ENCODE measurements at places on chromosomes 5 and 9. TPM values are rescaled to one million over a fixed set of nuclear protein-coding genes. Genes with fewer than 3 reads are reported as not detected.

DNA sequence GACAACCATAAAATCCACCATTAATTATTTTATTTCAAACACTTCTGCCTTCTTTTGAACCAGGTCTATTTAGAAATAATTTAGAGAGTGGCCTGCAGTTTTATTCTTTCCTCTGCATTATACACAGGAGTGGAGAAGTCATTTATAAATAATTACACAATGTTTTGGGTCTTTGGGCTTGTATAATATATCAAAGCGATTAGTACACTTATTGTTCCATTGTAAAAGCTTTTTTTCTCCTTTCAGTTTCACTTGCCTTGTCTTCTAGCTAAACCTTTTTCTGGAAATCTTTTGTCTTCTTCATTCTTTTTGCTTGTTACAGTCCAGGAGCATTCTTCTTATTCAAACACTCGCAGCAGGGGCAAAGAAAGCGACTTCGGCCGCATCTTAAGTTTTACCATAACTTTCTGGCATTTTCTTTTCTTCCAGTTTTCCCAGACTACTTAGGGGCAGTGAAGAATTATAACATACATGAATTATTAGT lies 7.3 kb upstream of the NEUROG1 start:
- H3K4me1 ChIP-seq: peaks cover 10% of the 10 kb centered on the region
- no peak for DNase-seq
- H3K27ac ChIP-seq: no peak overlapping the region
- H3K36me3 ChIP-seq: no peaks in the 10 kb centered on the region

DNA sequence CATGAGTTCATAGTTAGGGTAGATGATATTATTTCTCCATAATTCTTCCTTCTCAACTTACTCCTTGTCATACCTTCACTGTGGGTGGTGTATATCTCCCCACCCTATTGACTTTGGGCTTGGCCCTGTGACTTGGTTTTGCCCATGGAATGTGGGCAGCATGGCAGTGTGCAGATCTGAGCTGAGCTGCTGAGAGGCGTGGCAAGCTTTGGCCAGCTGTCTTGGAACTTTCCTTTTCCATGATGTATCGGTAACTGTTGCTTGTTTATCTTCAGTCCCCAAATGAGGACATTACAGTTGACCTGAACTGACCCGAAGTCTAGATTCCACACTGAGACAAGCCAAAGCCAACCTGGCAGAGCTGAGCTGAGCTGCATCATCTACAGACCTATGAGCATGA lies 70.4 kb downstream of the RALGPS1 start:
- no peak for DNase-seq
- no peak overlapping the region for H3K4me3 ChIP-seq
- H3K36me3 ChIP-seq: no peaks in the 10 kb centered on the region
- H3K4me1 ChIP-seq: peaks cover 39% of the 10 kb centered on the region
- H3K27ac ChIP-seq: no peak overlapping the region

The OBP2B gene
- not detected for total RNA-seq

The ZNF169 gene
- total RNA-seq: 5.1 TPM

- H3K36me3 ChIP-seq: no peaks in the 10 kb centered on the region
- H3K4me1 ChIP-seq: peaks cover 6% of the 10 kb centered on the region
- no peak for DNase-seq
- no peaks in the 10 kb centered on the region for H3K27me3 ChIP-seq
- H3K4me3 ChIP-seq: no peak overlapping the region
- no peak overlapping the region for H3K27ac ChIP-seq
Measured at GRCh38 chr5:133461796-133462516, 150.4 kb downstream of the FSTL4 start.

- no peak overlapping the region for H3K27ac ChIP-seq
- no peak for DNase-seq
- peaks cover 10% of the 10 kb centered on the region for H3K27me3 ChIP-seq
- no peak overlapping the region for H3K4me3 ChIP-seq
- H3K36me3 ChIP-seq: no peaks in the 10 kb centered on the region
- H3K4me1 ChIP-seq: no peaks in the 10 kb centered on the region
Measured at GRCh38 chr5:62206150-62206829, 99.7 kb upstream of the KIF2A start.

GRCh38 chr5:76733049-76733417 lies 17.1 kb downstream of the F2R start:
- peaks cover 4% of the 10 kb centered on the region for H3K4me1 ChIP-seq
- no peak overlapping the region for H3K27ac ChIP-seq
- H3K36me3 ChIP-seq: peaks cover 4% of the 10 kb centered on the region

- peaks cover 3% of the 10 kb centered on the region for H3K36me3 ChIP-seq
- H3K27me3 ChIP-seq: peaks cover 16% of the 10 kb centered on the region
- H3K4me1 ChIP-seq: peaks cover 14% of the 10 kb centered on the region
- H3K4me3 ChIP-seq: peak within 1 kb of the TSS; percentile 93
- H3K27ac ChIP-seq: peak within 1 kb of the TSS; percentile 44
- peak; percentile 43 for DNase-seq
Measured at GRCh38 chr9:95516734-95517558, at the start of gene PTCH1. PTCH1 (minus strand) TSS chr9:95516971.

- no peak overlapping the region for H3K4me3 ChIP-seq
- no peak overlapping the region for H3K27ac ChIP-seq
- H3K36me3 ChIP-seq: no peaks in the 10 kb centered on the region
- H3K4me1 ChIP-seq: peaks cover 3% of the 10 kb centered on the region
Measured at GRCh38 chr5:147223948-147224791, 10.7 kb upstream of the STK32A start.

- no peak overlapping the region for H3K27ac ChIP-seq
- no peaks in the 10 kb centered on the region for H3K27me3 ChIP-seq
- H3K4me3 ChIP-seq: no peak overlapping the region
- no peaks in the 10 kb centered on the region for H3K36me3 ChIP-seq
- no peaks in the 10 kb centered on the region for H3K4me1 ChIP-seq
- DNase-seq: no peak
Measured at GRCh38 chr5:150227606-150228273, 37.9 kb downstream of the SLC6A7 start.

DNA sequence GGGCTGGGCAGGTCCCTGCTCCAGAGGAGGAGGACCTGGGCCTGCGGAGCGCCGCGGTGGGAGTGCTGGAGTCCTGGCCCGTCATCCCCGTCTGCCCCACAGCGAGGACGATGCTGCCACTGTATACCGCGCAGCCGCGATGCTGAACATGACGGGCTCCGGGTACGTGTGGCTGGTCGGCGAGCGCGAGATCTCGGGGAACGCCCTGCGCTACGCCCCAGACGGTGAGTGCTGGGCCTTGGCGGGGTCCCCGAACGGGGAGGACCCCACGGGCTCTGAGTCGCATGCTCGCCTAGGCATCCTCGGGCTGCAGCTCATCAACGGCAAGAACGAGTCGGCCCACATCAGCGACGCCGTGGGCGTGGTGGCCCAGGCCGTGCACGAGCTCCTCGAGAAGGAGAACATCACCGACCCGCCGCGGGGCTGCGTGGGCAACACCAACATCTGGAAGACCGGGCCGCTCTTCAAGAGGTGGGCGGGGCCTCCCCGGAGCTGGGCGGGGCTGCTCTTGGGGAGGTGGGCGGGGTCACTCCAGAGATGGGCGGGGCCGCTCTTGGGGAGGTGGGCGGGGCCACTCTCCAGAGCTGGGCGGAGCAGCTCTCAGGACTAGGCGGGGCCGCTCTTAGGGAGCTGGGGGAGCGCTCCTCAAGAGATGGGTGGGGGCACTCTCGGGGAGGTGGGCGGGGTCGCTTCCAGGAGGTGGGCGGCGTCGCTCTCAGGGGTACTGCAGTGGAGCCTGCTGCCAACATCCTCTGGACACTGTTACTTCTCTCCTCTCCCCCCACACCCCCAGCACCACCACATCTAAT lies 13.1 kb downstream of the LRRC26 start:
- no peak overlapping the region for H3K27ac ChIP-seq
- DNase-seq: peak; percentile 49
- peaks cover 4% of the 10 kb centered on the region for H3K4me1 ChIP-seq
- H3K4me3 ChIP-seq: peak overlapping the region; percentile 42
- H3K36me3 ChIP-seq: no peaks in the 10 kb centered on the region

- DNase-seq: peak; percentile 81
- peak overlapping the region; percentile 54 for H3K27ac ChIP-seq
- peaks cover 4% of the 10 kb centered on the region for H3K36me3 ChIP-seq
Measured at GRCh38 chr9:135887585-135888050, 19.7 kb downstream of the CAMSAP1 start.

The PCDHGC5 gene
- total RNA-seq: not detected

The AQP7 gene
- total RNA-seq: not detected

The WDR31 gene
- total RNA-seq: 0.88 TPM

The KCNIP1 gene
- total RNA-seq: not detected

- no peaks in the 10 kb centered on the region for H3K27me3 ChIP-seq
- DNase-seq: no peak
- H3K36me3 ChIP-seq: no peaks in the 10 kb centered on the region
- H3K4me3 ChIP-seq: no peak overlapping the region
- H3K27ac ChIP-seq: no peak overlapping the region
- H3K4me1 ChIP-seq: no peaks in the 10 kb centered on the region
Measured at GRCh38 chr9:28762167-28762566, 1188.9 kb upstream of the C9orf72 start.

The CARTPT gene
- not detected for total RNA-seq

DNA sequence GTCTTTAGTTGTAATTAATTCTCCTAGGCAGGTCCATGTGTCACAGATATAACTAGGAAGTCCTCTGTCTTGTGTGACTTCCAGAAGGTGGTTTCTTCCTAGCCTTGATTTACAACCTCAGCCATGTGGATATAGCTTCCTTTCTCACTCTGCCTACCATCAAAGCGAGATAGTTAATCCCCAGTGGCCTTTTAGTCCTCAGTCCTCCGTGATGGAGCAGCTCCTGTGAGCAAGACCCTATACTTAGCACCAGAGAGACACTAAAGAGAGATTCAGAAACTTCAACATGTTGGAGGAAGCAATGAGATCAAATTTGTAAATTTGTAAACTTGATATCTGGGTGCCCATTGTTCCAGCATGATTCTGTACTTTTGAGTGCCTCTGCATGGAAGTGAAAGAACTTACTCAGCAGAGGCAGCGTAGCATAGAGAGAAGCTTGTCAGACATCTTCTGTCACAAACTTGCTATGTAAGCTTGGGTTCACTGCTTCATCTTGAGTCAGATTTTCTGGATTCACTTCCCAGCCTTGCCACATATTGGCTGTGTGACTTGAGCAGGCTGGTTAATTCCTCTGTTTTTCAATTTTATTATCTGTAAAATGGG lies 170.2 kb upstream of the NR3C1 start:
- H3K4me1 ChIP-seq: no peaks in the 10 kb centered on the region
- H3K4me3 ChIP-seq: no peak overlapping the region
- H3K27ac ChIP-seq: no peak overlapping the region
- no peak for DNase-seq

DNA sequence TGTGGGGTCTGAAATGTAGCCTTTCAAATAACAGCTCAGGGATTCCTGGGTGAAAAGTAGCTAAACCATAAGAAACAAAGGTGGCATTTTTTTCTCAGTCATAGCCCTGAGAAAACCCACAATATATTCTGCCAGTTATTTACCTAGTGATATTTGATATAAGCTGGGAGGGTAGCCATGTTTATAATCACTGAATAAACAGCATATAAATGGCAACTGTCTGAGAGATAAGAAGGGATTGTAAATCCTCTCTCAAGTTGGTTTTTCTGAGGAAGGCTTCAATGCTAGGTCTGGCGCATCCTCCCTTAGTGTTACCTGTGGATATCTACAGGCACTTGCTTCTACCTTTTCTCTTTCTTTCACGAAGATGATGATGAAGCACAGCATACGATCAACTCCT lies 1080.5 kb upstream of the DMAC1 start:
- H3K36me3 ChIP-seq: no peaks in the 10 kb centered on the region
- no peak overlapping the region for H3K27ac ChIP-seq
- DNase-seq: no peak
- no peak overlapping the region for H3K4me3 ChIP-seq
- H3K27me3 ChIP-seq: peaks cover 6% of the 10 kb centered on the region

The MYMK gene
- not detected for total RNA-seq

DNA sequence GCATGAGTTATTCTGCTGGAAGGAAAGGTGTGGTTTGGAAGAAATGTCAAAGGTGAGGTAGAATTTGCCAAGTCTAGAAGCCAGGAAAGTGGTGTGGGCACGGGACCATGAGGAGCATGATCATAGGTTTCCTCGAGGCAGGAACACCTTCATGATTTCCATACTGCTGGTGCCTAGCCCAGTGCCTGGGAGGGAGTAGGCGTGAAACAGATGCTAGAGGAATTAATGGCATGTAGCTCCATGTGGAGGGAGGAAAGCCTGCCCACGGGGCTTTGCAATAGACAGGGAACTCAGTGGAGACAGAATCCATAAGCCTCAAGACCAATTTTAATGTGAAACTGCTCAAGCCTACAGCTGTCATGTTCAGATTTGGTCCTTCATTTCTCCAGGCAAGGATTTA lies 35.1 kb downstream of the TTLL11 start:
- H3K27ac ChIP-seq: no peak overlapping the region
- H3K36me3 ChIP-seq: peaks cover 5% of the 10 kb centered on the region
- H3K4me1 ChIP-seq: peaks cover 3% of the 10 kb centered on the region
- H3K27me3 ChIP-seq: no peaks in the 10 kb centered on the region

- no peak overlapping the region for H3K4me3 ChIP-seq
- H3K4me1 ChIP-seq: no peaks in the 10 kb centered on the region
- no peak overlapping the region for H3K27ac ChIP-seq
- no peaks in the 10 kb centered on the region for H3K36me3 ChIP-seq
- H3K27me3 ChIP-seq: no peaks in the 10 kb centered on the region
Measured at GRCh38 chr5:142405814-142406395, 81.1 kb upstream of the SPRY4 start.

DNA sequence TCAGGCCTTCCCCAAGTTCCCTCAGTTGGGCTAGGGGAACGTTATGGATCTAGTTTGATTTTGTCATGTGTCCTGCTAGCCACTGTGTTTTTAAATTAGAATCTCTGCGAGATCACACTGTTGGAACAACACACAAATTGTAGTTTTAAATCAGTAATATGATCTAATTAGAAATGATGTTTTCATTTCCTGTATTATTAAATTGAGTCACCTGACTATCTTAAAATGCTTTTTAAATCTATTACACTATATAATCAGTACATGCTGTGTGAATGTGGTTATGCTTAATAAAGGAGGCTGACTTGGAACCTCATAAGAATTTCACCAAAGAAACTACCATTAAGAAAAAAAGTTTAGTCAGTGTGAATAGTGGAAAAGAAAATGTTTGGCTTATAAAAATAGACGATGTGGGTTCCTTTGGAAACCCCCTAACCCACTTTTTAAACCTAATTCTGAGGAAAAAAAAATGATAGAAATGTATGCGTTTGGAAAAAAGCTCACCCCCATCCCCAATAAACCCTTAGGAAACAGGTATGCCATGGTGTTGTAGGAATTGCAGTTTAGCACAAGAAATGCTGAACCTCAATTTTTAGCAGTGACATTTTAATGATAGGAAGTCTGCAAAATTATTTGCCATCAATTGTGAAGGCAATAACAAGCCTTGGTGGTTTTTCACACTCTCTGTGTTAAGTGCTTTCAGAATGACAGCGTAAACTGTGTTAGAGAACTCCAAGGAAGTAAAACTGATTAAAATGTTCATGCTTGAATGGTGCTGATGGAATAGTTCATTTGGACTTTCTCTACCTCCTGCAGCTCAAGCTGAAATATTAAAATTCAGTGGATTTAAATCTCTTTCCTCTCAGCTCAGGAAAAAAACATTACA lies 59.0 kb downstream of the TLE4 start:
- H3K27me3 ChIP-seq: no peaks in the 10 kb centered on the region
- peaks cover 6% of the 10 kb centered on the region for H3K36me3 ChIP-seq
- peaks cover 48% of the 10 kb centered on the region for H3K4me1 ChIP-seq
- DNase-seq: no peak

The PCDH12 gene
- total RNA-seq: 0.43 TPM

GRCh38 chr5:41527201-41527779 lies 16.9 kb upstream of the PLCXD3 start:
- H3K27me3 ChIP-seq: no peaks in the 10 kb centered on the region
- H3K4me1 ChIP-seq: no peaks in the 10 kb centered on the region
- H3K27ac ChIP-seq: no peak overlapping the region
- no peak for DNase-seq
- no peak overlapping the region for H3K4me3 ChIP-seq

Data from activated naive CD4-positive, alpha-beta T cell treated with anti-CD3 and anti-CD28 coated beads for 36 hours (primary cell).